ENCODE measurements at places on chromosomes 6 and 20.
A peak's percentile ranks its signal among the peaks of the same experiment; 100 is the strongest.

GRCh38 chr6:72703093-72703492, 81.2 kb downstream of the KCNQ5 start:
- no peak for DNase-seq

GRCh38 chr6:169575365-169575764, 126.5 kb downstream of the WDR27 start:
- DNase-seq, result no peak

- no peak for DNase-seq
These were observed 247.7 kb downstream of the SOD2 start for GRCh38 chr6:159445351-159445750.

DNA sequence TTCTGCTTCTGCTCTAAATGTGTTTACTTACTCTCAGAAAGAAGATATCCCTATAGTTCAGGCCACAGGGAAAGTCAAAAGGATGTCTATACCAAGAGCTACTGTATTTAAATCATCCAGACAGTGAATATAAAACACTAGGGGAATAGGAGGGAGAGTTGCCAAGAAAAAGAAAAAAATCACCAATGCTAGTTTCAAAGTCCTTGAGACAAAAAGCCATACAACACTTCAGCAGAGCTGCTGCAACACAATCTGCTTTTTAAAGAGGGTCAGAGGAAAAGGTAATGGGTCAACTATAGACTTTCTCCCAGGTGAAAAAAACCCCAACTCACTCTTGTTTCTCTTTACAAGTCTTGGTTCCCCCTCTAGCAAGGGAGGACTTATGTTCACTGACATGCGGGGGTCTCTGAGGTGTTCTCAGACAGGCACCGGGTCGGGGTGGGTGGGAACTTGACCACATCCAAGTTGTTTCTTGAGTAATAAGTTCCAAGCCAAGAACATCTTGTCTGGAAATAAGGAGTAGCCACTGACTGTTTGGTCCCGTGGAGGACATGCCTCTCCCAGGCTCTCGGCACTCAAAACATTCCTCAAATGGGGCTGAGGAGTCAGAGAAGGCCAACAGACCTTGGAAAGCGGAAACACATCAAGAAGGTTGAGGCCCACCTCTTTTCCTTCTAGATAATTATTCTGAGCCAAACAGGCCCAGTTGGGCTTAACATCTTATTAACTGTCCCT, 47.7 kb downstream of the GJA10 start:
- DNase-seq, result no peak

DNA sequence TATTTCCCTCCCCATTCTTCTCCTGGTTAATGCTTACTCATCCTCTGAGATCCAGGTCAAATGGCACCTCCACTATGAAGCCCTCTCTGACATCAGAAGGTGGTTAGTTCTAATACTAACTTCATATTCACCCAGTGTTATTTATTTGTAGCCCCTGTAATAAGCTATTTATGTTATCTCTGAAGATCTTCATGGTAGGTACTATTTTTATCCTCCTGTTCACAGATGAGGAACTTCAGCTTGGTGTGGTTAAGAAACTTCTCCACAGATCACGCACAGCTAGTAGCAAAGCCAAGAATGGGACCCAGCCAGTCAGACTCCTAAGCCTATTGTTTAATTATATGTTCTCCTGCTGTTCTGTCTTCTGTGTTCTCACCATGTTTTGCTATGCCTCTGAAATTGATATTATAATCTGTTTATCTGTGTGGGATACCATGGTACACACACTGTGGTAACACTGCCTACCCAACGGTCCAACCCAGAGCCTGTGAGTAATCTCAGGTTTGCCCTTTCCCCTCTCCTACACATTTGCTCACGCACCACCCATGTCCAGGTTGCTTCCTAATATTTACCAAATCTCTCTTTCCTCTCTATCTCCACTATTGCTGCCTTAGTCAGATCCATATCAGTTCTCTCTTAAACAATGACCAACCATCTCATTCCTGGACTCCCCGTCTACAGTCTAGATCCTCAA, 98.4 kb downstream of the IPCEF1 start:
- no peak for DNase-seq

DNA sequence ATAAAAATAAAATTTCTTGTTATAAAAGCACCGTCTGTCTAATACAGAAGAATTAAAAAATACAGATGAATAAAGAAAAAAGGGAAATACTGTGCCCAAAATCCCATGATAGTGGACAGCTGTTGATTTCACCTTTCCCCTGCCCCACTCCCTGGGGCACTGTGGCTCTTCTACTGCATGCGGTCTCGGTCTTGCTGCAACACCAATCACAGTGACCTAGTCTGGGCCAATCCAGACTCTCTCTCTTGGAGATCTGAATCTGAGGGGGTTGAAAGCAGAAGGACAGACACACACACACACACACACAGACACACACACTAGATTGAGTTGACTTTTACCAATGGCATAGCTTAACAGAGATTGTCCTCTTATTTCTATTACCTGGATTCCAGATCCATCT, 70.5 kb upstream of the FYN start:
- no peak for DNase-seq

GRCh38 chr6:136129365-136129764, 120.7 kb downstream of the MTFR2 start:
- DNase-seq, result no peak

- no peak for DNase-seq
These were observed 70.1 kb downstream of the RAMACL start for GRCh38 chr6:166516251-166516884.

GRCh38 chr6:147459780-147460179, 48.7 kb upstream of the SAMD5 start:
- no peak for DNase-seq

DNA sequence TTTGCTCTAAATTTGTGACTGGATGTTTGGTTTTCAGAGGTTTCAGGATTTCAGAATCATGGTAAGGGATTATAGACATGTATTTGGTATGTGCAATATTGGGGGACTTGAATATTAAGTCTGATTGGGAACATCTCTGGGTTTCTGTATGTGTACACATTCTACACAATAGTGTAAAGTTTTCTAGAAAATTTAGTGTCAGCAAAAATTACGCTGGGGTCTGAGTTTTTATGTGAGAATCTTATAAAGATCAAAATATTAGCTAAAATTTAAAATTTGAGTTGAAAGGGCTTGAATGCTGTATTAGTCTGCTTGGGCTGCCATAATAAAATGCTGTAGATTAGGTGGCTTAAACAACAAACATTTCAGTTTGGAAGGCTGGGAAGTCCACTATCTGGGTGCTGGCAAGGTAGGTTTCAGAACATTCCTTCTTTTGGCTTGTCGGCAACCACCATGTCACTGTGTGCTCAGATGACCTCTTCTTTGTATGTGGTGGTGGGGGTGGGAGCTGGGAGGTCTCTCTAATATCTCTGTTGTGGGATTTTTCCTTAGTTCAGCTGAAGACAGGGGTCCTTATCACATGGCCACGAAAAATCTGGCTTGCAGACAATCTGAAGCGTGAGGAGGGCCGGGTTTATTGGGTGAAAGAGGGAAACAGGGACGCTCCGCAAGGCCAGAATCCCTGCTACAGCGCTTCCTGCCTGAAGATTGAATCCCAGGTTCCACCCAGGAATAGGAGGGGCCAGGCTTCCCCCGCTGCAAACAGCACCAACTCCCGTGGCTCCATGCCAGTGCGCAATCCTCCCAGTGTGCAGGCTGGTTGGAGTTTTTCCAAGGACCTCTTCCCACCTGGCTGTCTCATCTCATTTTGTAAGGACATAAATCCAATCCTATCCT, 299.7 kb downstream of the PLCB1 start:
- no peak for DNase-seq

DNA sequence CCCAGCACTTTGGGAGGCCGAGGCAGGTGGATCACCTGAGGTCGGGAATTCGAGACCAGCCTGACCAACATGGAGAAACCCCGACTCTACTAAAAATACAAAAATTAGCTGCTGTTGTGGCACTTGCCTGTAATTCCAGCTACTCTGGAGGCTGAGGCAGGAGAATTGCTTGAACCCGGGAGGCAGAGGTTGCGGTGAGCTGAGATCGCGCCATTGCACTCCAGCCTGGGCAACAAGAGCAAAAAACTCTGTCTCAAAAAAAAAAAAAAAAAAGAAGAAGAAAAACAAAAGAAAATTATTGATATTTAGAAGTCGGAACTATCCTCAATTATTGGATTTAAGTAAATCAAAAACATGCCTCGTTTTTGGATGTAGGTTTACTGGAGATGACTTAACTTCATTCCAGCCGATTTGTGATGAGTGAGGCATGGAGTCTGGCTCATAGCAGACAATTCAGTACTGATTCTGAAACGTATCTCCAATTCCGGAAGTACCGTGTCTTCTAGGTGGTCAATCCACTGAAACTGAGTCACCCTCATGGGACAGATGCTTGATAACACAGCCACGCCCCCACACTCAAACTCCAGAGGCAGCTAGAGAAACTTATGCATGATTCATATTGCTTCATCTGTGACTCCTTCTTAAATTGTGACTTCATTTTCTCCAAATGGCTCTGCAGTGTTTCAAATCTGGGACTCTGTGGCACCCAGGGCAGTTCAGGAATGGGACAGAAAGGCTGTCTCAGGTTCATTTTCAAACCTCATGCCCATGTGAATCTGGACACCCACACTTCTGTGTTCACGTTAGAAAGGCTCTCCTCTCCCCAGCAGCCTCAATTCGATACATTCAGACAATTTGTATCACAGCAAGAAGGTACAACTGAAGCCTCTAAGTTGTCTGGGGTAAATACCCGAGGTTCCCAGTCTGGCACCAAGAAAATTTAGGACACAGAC, 110.4 kb upstream of the ARMC2 start:
- DNase-seq, result peak; percentile 58

- DNase-seq, result no peak
These were observed 70.2 kb upstream of the CD93 start for GRCh38 chr20:23156170-23156841.

DNA sequence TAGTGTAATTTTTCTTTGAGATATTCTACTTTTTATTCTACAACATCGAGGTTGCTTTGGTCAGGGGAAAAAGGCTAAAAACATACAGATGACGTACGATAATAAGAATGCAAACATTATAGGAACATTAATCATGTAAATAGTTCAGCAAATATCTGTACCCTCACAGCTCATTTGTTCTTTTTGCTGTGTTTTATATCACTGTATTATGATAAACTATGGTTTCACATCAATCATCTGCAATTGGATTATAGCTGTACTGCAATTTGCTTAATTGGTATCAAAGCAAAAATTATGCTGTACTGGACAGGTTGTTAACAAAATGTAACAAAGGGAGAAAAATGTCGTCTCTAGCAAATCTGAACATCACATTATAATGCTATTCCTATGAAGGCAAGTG, 597.1 kb downstream of the EPHA7 start:
- DNase-seq, result no peak

GRCh38 chr6:12899046-12899833, 182.7 kb downstream of the PHACTR1 start:
- DNase-seq, result no peak

- DNase-seq, result no peak
These were observed 117.6 kb downstream of the TRDN start for GRCh38 chr6:123519189-123519505.

DNA sequence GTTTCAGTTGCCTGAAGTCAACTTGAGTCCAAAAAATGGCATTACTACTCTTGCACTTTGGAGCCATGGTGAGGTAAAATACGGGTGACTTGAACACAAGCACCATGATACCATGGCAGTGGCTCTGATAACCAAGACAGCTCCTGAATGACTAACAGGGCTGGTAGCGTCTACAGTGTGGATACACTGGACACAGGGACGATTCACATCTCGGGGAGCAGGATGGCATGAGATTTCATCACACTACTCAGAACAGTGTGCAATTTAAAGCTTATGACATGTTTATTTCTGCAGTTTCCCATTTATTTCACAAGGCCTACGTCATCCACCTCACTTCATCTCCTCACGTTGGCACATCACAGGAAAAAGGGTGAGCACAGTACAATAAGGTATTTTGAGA, 950.9 kb downstream of the KIF16B start:
- DNase-seq, result no peak

GRCh38 chr20:41078329-41078728, 49.7 kb downstream of the TOP1 start:
- no peak for DNase-seq

GRCh38 chr20:63258781-63259180, 4.5 kb upstream of the NKAIN4 start:
- DNase-seq, result no peak

DNA sequence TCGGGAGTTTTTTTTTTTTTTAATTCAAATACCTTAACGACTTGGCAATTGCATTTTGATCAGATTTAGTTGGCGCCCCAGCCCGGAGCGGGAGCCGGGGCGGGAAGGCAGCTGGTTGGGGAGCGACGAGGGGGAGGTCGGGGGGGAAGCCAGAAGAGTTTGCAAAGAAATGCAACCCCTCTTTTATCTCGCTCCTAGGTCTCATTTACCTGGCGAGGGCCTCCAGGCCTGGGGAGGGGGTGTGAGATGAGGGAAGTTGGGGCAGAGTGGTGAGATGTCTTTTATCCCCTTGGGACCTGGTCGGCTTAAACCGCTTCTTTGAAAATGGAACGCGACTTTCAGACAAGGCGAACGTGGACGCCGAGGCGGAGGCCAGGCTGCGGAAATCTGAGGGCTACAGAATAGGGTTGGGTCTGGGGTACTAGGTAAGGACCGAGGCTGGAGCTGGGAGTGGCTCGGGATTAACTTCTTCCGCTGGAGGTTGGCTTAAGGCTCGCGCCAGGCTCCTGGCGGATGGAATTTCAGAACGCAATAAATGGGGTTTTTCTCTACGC, 40.3 kb downstream of the NCR2 start:
- DNase-seq, result no peak

GRCh38 chr20:33407251-33407650, 5.9 kb upstream of the CDK5RAP1 start:
- no peak for DNase-seq

- DNase-seq, result no peak
These were observed 96.3 kb downstream of the ASXL1 start for GRCh38 chr20:32454164-32455145.

DNA sequence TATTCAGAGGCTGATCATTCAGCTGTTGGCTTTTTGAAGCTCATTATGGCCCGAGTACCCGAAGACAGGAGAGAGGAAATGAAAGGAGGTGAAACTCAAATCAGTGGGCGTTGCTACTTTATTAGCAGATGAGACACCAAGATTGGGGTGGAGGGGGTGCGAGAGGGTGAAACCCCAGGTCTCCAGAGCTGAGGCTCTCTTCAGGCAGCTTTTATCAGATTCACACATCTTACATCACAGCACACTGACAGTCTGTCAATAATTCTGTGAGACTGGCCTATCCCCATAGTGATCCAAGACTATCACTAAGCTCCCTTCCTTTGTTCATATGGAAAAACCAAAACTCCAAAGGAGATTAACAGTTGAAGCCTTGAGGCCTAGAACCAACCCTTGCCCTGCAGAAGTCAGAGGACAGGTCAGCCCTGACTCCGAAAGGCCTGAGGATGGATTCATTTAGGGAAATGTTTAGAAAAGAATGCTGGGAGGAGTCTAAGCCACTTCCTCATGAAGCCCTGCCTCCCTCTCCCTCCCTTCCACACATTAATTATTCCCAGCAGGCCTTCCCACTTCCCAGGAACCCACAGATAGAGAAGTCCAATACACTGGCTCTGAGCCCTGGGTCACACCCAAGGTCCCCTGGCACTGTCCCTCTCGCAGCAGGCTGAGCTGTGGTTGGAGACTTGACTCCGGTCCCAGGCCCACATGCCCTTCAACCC, 23.2 kb downstream of the TRERF1 start:
- DNase-seq, result peak; percentile 51

GRCh38 chr6:43378631-43379030, 9.2 kb upstream of the ZNF318 start:
- no peak for DNase-seq

GRCh38 chr6:44800171-44800783, 412.8 kb downstream of the CDC5L start:
- no peak for DNase-seq

GRCh38 chr6:36703982-36704381, 6.4 kb downstream of the RAB44 start:
- DNase-seq, result no peak

GRCh38 chr6:106146852-106147351, 60.8 kb downstream of the PRDM1 start:
- no peak for DNase-seq
